ENCODE measurements at places on chromosomes 12 and 14.

DNA sequence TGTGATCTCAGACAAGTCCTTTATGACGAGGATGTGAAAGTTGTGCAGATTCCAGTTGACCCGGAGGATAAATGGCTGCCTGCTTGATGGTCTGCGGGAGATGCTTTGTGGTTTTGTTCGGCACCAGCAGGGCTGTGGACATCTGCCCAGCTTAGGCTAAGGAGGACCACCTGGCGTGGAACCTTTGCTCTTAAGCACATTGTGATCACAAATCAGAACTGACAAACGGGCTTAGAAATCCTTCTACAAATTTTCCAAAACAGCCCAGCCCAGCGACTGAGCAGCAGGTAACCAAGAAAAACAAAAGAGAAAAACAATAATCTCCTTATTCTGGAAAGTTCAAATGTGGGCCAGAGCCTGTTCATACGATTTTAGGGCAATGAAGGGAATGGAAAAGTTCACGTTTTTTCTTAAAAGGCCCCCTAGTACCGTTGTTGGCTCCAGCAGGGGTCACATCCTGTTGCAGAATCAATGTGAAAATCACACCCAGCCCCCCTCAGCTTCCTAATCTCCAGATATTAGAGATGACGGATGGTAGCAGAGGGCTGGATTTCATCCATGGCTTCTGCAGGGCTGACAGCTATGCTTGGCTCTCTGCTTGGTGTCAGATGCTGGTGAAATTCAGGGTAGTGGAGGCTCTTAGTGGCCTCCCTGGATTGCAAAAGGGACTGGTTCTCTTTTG is 81.1 kb upstream of the RFLNA start:
- no peaks in the 10 kb centered on the region for H3K4me1 ChIP-seq
- H3K27me3 ChIP-seq = no peaks in the 10 kb centered on the region
- no peak for DNase-seq
- H3K4me3 ChIP-seq = no peak overlapping the region
- no peaks in the 10 kb centered on the region for H3K36me3 ChIP-seq

DNA sequence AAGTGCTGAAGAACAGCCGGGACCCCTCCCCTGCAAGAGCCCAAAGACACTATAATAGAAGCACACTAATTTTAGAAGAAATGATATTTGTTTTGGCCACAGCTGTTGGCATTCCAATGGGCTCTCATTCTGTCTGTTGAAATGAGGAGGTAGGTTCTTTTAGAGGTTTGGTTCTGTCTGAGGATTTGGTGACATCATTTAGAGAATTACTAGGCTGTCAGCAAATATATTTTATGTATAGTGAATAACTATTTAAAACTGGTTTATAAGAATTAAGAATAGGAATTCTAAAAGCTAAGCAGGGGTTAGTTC is 200.7 kb upstream of the SLC38A2 start:
- no peaks in the 10 kb centered on the region for H3K27me3 ChIP-seq
- H3K27ac ChIP-seq = no peak overlapping the region
- no peak for DNase-seq
- no peaks in the 10 kb centered on the region for H3K36me3 ChIP-seq
- H3K4me3 ChIP-seq = no peak overlapping the region
- H3K4me1 ChIP-seq = no peaks in the 10 kb centered on the region

GRCh38 chr12:117724543-117724942 is 244.2 kb downstream of the KSR2 start:
- H3K27me3 ChIP-seq = no peaks in the 10 kb centered on the region
- no peaks in the 10 kb centered on the region for H3K36me3 ChIP-seq
- H3K4me1 ChIP-seq = no peaks in the 10 kb centered on the region
- DNase-seq = no peak

- no peaks in the 10 kb centered on the region for H3K27me3 ChIP-seq
- no peaks in the 10 kb centered on the region for H3K36me3 ChIP-seq
- no peaks in the 10 kb centered on the region for H3K4me1 ChIP-seq
- DNase-seq = no peak
- H3K27ac ChIP-seq = no peak overlapping the region
These were observed 103.4 kb downstream of the SLC2A13 start for GRCh38 chr12:40002178-40003169.

DNA sequence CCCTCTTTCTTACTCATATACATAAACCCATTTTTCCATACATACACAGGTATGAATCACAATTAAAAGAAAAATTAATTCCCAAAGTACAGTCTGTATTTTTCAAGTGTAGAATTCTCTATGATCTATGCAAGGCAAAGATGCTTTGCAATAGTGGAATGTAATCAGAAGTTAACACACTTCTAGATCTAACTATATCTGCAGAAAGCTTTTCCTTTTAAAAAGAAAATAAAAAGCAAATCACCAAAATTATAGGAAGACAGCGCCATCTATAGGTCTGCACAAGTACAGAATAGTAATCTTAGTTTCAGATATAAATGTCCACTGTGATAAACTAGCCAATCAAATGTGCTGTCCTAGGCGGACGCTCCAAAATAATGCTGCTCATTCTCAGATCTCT is 22.0 kb downstream of the SLC25A21 start:
- H3K36me3 ChIP-seq = no peaks in the 10 kb centered on the region
- no peak overlapping the region for H3K4me3 ChIP-seq
- H3K27me3 ChIP-seq = no peaks in the 10 kb centered on the region

DNA sequence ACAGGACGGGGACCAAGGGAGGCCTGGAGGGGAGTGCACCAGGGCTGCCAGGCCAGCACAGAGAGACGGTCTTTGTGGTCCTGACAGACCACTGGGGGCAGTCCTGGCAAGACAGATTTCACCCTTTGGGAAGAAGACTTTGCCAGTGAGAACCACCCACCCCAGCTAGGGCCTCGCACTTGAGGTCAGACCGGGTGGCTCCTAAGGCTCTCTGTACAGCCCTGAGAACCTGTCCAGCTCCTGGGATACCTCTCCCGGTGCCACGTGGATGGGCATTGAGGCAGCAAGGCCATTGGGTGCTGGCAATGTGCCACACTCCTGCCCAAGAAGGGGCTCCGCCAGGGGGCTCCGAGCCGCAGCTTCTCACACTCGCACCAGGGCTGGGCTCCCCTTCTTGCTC is 42.4 kb downstream of the DEGS2 start:
- H3K4me3 ChIP-seq = no peak overlapping the region
- peaks cover 20% of the 10 kb centered on the region for H3K36me3 ChIP-seq
- H3K27me3 ChIP-seq = no peaks in the 10 kb centered on the region
- peaks cover 36% of the 10 kb centered on the region for H3K4me1 ChIP-seq

DNA sequence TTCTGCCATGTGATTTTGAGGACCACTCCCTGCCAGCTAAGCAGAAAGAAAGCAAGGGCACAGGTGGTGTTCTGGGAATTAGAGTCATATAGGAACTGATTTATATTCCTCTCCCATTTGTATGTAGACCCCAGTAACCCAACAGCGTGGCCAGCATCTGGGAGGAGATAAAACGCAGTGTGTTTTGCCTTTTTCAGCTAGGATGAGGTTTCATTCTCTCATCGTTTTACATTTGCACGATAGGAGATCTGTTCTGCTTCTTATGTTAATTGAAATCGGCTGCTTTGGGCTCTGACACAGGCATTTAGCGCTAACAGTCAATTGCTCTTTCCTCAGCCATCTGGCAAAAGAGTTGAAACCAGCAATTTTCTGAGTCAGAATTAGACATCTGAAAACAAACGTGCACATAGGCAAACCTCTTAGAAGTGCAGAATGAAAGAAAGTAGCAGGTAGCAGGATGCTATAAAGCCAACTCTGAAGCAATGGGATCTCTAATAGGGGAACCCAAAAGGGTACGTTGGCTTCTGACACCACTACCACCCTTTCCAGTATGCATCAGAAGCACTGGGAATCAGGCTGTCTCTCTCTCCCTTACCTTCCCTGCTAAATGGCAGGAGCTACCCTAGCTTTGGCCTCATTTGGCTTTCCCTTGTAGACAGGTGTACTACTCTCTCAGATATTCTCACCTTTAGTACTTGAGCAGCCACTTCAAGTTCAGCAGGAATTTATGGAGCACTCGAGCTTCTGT is 219.1 kb downstream of the PHLDA1 start:
- no peak for DNase-seq
- no peak overlapping the region for H3K27ac ChIP-seq
- peaks cover 17% of the 10 kb centered on the region for H3K4me1 ChIP-seq
- H3K4me3 ChIP-seq = no peak overlapping the region

- no peaks in the 10 kb centered on the region for H3K4me1 ChIP-seq
- no peak for DNase-seq
- no peaks in the 10 kb centered on the region for H3K27me3 ChIP-seq
- no peak overlapping the region for H3K4me3 ChIP-seq
These were observed 354.5 kb upstream of the FOXG1 start for GRCh38 chr14:28412077-28412476.

- H3K27me3 ChIP-seq = no peaks in the 10 kb centered on the region
- no peak overlapping the region for H3K4me3 ChIP-seq
- DNase-seq = no peak
- H3K36me3 ChIP-seq = peaks cover 12% of the 10 kb centered on the region
These were observed 22.4 kb downstream of the TM7SF3 start for GRCh38 chr12:26991826-26992225.

- no peak overlapping the region for H3K27ac ChIP-seq
- DNase-seq = no peak
- no peak overlapping the region for H3K4me3 ChIP-seq
- no peaks in the 10 kb centered on the region for H3K36me3 ChIP-seq
- no peaks in the 10 kb centered on the region for H3K27me3 ChIP-seq
- H3K4me1 ChIP-seq = no peaks in the 10 kb centered on the region
These were observed 909.1 kb downstream of the TRHDE start for GRCh38 chr12:73181244-73181643.

DNA sequence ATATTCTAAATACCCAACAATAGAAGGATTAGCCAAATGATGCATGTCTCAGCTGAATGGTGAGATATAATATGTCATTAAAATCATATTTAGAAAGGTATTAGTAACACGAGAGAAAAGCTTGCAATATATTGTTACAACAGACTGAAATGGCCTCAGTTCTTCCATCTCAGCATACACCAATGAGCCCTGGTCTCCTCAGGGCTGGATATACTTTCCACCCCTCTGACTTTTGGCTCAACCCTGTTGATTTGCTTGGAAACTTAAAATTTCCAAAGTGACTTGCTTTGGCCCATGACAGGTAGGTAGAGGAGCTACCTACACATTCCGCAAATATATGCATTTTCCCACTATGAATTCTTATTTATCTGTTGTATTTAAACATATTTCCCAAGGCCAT is 908.1 kb upstream of the TMEM132C start:
- no peak overlapping the region for H3K27ac ChIP-seq
- peaks cover 21% of the 10 kb centered on the region for H3K27me3 ChIP-seq
- no peaks in the 10 kb centered on the region for H3K36me3 ChIP-seq

GRCh38 chr12:38392554-38393144 is 76.1 kb downstream of the ALG10B start:
- no peaks in the 10 kb centered on the region for H3K36me3 ChIP-seq
- H3K4me1 ChIP-seq = no peaks in the 10 kb centered on the region
- H3K4me3 ChIP-seq = no peak overlapping the region
- DNase-seq = no peak

GRCh38 chr12:48084066-48084465 is 21.8 kb downstream of the SENP1 start:
- H3K4me3 ChIP-seq = no peak overlapping the region
- peaks cover 3% of the 10 kb centered on the region for H3K36me3 ChIP-seq
- no peaks in the 10 kb centered on the region for H3K27me3 ChIP-seq
- H3K4me1 ChIP-seq = peaks cover 5% of the 10 kb centered on the region
- DNase-seq = no peak

- H3K4me3 ChIP-seq = no peak overlapping the region
- no peak overlapping the region for H3K27ac ChIP-seq
These were observed 12.8 kb upstream of the AQP2 start for GRCh38 chr12:49937639-49938300.

DNA sequence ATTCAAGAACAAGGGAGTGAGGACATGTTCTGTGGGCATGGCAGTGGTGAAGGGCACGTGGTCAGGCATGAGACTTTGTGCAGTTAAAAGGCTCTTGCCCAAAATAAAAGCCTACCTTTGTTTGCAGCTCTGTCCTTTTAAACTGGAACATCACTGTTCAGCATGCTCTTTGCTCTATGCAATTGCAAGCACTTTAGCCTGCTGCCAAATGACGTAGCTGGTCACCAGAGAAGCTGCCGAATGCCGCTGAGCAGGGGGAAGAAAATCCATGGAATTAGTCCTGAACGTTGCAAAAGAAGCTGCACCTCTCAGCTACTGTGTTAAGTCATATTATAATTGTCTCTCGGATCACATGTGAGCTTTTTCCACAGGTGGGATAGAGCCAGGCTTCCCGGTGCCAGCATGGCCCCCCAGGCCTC is 176.3 kb upstream of the DIO2 start:
- no peak overlapping the region for H3K27ac ChIP-seq
- H3K4me1 ChIP-seq = no peaks in the 10 kb centered on the region
- no peaks in the 10 kb centered on the region for H3K27me3 ChIP-seq
- no peaks in the 10 kb centered on the region for H3K36me3 ChIP-seq
- no peak for DNase-seq

GRCh38 chr12:123910761-123911193 is 61.9 kb downstream of the CCDC92 start:
- no peaks in the 10 kb centered on the region for H3K36me3 ChIP-seq
- H3K4me3 ChIP-seq = no peak overlapping the region
- H3K4me1 ChIP-seq = peaks cover 6% of the 10 kb centered on the region
- H3K27me3 ChIP-seq = no peaks in the 10 kb centered on the region
- peak overlapping the region; percentile 79 for H3K27ac ChIP-seq
- no peak for DNase-seq

DNA sequence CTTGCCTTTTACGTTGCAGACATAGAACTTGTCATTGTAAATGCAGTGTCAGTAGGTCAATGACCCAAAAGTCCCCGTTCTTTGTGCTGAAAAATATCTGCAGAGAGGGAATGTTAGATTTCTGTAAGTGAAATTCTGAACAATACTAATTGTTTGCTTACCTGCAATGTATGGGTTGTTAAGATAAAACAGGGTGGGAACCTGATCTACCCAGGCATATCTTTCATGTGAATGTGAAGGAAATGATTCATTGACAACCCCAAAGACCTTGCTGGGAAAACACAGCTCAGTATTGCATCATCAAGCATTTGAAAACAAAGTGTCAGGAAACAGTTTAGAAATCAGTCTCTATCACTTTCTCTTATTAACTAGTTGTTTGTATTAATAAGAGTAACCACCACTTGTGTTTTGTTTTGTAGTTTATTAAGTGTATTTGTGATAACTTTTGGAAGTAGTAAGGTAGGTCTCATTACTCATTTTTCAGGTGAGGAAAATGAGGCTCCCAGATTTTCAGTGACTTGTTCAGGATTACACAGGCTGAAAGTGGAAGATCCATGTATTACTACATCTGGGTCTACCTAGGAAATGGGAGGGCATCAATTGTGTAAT is 57.9 kb upstream of the SLC38A2 start:
- H3K27me3 ChIP-seq = no peaks in the 10 kb centered on the region
- H3K36me3 ChIP-seq = no peaks in the 10 kb centered on the region
- H3K27ac ChIP-seq = no peak overlapping the region
- no peak for DNase-seq

DNA sequence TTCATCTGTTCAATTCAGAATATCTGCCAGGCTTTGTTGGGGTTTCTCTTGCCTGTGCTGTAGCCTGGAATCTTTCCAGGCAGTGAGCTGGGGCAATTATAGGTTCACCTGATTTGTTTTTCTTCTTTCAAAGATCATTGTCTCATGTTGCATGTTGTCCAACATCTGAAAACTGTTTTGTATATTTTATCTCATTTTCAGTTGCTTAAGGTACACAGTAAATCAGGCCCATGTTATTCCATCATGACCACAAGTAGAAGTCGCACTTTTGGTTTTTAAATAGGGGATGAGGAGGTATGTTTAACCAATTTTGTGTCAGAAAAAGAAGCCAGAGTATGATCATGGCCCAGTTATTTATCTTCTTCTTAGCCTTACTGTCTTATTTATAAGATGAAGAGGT is 24.9 kb upstream of the FUT8 start:
- H3K27ac ChIP-seq = no peak overlapping the region
- no peak for DNase-seq
- H3K4me3 ChIP-seq = no peak overlapping the region
- H3K4me1 ChIP-seq = no peaks in the 10 kb centered on the region

GRCh38 chr12:1911598-1912575 is 6.6 kb downstream of the CACNA2D4 start:
- H3K36me3 ChIP-seq = no peaks in the 10 kb centered on the region
- H3K4me1 ChIP-seq = peaks cover 19% of the 10 kb centered on the region
- no peak overlapping the region for H3K4me3 ChIP-seq
- DNase-seq = no peak
- H3K27ac ChIP-seq = no peak overlapping the region
